ENCODE measurements at places on chromosomes 11 and 22.

DNA sequence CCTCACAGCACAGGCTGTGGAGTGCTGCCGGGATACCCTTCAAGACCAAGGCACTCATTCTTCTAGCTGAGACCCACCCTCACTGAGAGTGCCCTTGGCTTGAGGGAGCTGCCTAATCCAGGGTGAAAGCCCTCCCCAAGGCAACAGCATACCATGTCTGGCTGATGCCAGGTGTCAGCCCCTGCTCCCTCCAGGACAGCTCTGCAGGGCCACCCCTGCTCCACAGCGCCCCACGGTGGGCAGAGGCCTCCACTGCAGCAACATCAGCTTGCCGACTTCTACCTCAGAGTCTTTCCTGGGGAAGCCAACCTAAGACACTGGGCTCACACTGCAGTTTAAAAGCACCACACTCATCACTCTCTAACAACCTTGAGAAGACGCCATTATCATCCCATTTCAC lies 29.0 kb downstream of the TTLL1 start:
- no peak for DNase-seq

- DNase-seq, result no peak
Measured at GRCh38 chr11:1978720-1979473, 18.7 kb downstream of the H19 start.

DNA sequence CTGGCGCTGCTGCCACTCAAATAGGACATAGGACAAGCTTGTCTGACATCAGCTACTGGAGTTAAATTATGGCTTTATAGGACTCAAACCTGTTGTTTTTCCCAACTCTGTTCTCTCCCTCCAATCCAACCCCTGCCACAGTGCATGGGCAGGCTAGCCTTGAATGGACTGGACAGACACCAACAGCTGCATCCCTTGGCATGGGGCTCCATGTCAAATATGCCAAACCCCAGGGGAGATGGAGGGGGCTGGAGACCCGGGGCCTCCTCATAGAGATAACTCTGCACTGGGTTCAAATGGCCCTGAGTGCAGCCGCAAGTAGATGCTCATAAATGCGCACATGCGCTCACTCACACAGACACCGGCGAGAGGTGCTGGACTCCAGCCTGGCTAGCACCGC lies 28.9 kb downstream of the CD5 start:
- DNase-seq, result no peak

DNA sequence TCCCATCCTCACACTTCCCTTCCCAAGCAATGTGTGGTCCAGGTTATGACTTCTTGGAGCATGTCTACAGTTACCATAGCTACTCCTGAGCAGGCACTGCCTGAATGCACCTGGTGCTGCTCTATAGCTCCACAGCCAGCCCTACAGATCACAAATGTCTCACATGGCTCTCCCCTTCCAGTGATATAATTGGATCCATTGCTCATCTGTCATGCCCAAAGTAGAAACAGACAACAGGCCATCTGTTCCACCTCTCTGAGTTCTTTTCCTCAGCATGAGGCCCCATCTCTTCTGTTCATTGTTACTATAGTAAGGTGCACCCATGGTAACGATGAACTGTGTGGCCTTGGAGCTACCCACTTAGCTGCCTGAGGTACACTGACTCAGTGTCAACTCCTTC lies 320.3 kb upstream of the ZC3H12C start:
- no peak for DNase-seq

GRCh38 chr11:2314525-2315394 lies 12.9 kb downstream of the TSPAN32 start:
- peak; percentile 66 for DNase-seq

- no peak for DNase-seq
Measured at GRCh38 chr11:119316729-119317591, at the start of gene MCAM. TSS of gene MCAM (minus strand) at chr11:119317130. CDS start at chr11:119317101, 29 bp downstream.

DNA sequence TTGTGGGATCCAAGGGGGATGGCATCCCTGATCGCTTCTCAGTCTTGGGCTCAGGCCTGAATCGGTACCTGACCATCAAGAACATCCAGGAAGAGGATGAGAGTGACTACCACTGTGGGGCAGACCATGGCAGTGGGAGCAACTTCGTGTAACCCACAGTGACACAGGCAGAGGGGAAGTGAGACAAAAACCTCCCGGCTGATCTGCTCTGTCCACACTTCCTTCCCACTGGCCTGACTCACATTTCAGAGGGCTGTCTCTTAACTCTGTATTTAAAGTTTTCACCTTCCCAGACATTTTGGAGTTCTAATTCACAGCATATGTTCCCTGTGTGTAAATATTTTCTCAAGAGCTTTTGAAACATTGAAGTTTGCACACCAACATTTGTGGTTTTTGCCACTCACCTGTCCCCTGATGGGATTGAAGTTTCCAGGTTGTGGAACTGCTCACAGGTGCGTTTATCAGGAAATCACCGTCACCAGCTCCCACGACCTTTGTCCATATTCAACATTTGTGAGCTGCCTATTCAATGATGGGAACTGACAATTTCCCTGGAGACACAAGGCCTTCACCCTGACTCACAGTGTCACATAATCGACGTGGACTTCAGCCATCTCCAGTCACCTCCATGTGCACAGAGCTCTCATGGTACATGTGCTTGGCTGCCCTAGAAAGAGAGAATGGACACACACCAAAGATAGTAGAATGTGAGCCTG lies 99.2 kb downstream of the VPREB1 start:
- no peak for DNase-seq

DNA sequence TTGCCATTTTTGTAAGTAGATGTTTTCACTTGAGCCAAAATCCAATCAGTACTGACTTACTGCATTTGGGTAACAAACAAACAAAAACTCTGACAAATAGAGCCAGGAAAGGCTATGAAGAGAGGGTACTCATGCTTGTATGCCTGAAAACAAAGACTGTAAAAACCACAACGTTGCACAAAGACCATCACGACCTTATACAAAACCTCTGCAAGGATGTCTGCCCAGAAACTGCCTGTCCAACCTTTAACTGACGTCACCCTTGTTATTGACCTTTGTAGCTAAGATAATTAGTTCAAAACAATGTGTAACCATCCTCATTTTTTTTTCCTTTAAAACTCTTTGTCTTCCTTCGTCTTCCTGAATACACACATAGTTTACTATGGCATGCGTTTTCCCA lies 804 bp upstream of the CREBZF start:
- DNase-seq, result no peak

DNA sequence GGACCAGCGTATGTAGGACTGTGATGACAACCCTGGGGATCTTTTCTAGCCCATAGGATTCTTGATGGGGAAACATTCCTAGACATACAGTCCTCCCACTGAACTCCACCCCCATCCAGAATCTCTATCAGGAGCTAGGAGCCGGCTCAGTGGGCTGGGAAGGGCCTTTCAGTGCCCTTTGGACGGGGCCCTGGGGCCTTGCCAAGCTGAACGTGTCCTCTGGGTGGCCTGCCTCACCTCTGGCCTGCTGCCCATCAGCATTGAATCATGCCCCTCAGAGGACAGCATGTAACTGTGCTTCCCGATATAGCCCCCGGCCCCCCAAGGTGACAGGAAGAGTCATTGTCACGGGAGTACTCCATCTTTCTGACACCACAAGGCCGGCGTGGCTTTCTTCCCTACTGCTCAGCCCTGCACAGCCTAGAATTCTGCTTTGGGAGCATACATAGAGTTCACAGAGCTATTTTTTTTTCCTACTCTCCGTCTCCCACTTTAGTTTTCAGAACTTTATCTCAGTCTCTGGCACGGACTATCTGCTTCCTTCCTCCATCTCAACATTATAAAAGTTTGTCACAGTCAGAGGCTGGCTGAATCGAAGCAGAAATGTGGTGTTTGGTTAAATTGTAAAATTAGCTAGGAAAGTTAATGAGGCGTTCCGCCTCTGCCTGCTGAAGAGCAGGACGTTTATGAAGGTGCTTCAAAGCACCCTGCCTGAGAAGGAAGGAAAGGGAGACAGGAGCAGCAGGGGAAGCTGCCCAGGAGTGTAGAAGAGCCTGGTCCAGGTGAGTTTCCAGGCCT lies 111.9 kb downstream of the ZBTB16 start:
- DNase-seq, result no peak

- DNase-seq, result no peak
Measured at GRCh38 chr22:42272431-42272999, 2.1 kb upstream of the TCF20 start.

- no peak for DNase-seq
Measured at GRCh38 chr11:6474413-6474792, 662 bp upstream of the TRIM3 start.

DNA sequence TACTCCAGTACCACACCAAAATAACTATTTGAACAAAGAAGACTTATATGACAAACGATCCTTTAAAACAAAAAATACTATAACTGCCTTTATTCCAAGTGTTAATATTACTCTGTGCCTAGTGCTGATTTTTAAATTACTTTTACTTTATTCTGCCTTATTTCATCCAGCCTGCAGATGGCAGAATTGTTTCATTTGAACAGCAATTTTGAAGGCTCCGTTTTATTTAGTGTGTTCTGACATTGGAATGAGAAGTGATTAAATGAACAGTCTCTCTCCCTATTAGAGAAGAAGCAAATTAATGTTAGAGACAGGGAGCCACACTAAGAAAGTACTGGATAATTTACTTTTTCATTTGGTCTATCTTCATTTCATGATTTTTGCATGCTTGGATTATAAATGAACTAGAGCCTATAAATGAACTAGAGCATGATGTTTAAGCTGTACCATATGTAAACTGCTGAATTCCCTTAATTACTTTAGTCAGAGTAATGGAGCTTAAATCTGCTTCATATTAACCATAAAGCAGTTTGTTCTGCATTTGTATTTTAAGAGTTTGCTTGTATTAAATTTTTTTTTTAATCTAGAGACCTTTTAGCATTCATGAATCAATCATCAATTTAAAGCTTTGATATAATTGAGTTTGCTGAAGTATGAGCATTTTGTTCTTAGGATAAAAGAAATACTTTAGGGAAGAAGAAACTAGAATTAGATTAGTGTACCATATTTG lies 9.8 kb downstream of the PDHX start:
- peak; percentile 12 for DNase-seq

DNA sequence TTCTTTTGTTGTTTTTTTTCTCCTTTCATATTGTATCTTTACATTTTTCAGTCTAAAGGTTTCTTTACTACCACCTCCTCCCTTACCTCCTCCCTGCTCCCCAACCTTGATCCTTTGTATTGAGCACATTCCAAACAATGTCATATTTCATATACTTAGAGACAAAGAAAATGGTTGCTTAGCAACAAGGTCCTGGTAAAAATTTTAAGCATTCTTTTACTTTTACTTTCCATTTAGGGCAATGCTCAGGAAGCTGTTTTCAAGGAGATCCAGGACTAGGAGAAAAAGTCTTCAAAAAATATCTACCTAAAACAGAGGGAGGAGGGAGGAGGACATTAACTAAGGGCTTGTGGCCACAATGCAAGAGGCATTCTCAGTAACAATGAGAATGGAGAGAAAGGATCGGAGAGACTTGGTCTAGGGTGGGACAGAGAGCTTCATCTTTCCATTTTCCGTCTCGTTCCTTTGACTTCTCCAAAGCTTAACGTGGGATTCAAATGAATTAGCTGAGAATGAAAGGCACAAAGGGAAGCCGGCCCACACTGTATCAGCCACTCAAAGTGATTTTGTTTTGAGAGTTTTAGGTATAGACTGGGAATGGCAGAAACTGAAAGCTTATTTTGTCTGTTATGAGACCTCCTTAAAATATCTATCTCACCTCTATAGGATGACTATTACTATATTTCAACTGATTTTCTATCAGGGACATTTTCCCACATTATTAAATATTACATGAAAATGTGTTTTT lies 455.7 kb downstream of the RAB38 start:
- DNase-seq, result no peak

DNA sequence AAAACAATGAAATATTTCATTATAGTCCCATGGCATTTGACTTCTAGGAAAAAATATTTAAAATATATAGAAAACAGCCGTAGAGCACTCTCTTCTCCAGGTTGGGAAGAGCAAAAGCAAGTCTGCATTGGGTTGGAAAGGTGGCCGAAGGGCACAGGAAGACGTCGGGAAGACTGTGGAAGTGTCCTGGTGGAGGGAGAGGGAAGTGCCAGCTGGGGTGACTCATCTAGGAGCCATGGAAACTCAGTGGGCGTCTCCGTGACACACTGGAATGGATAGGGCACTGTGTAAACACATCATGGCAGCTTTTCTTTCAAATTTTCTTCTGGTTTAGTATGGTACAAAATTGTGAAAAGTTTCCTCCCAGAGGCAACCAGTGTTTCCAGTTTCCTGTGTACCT lies 12.7 kb downstream of the GTPBP1 start:
- no peak for DNase-seq

- DNase-seq, result peak; percentile 83
Measured at GRCh38 chr22:37904572-37905533, 1.2 kb upstream of the MICALL1 start.

GRCh38 chr11:73177778-73178539 lies 35.8 kb upstream of the FCHSD2 start:
- DNase-seq, result no peak

DNA sequence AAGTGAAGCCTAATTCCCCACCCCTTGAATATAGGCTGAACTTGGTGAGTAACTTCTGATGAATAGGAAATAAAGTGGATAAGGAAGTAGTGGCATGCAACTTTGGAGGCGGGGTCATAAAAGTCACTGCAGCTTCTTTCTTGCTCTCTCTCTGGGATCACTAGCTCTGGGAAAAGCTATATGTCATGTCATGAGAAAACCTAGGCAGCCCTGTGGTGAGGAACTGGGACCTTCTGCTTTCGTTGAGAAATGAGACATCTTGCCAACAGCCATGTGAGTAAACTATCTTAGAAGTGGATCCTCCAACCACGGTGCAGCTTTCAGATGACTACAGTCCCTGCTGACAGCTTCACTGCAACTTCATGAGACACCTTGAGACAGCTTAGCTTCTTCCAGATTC lies 15.7 kb downstream of the ZNF214 start:
- DNase-seq, result no peak

DNA sequence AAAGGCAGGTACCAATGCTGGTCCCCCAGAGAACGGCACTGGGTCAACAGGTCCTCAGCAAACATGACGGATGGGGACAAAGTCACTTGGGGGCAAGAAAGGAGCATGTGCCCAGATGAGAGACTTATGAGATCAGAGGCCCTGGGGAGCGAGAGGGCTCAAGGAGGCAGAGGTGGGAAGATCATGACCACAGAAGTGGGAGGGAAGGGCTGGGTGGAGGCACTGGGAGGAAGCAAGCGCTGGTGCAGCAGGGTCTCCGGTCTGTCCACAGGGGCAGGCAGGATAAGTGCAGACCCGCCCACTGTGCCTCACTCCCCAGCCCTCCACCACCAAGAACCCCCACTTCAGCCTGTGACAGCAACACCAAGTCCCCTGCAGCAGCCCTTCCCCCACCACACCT lies 10.9 kb downstream of the ELFN2 start:
- no peak for DNase-seq

DNA sequence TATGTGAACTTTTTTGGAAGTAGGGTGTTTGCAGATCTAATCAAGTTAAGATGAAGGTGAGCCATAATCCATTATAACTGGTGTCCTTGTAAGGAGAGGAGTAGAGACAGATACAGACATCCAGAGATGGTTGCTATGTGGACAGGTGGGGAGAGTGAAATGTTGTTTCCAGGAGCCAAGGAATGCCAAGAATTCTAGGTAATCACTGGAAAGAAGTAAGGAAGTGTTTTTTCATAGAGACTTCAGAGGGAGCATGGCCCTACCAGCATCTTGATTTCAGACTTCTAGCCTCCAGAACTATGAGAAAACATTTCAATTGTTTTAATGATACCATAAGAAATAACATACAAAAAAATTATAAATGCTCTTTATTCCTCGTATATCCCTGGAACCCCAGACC lies 320.5 kb upstream of the ANO3 start:
- no peak for DNase-seq

Measured in brain pericyte (primary cell).